ENCODE measurements at places on chromosomes 11 and 22.

GRCh38 chr22:30568137-30568805, 6.2 kb downstream of the GAL3ST1 start:
- no peak for DNase-seq

GRCh38 chr11:18322818-18323570, 627 bp downstream of the GTF2H1 start:
- DNase-seq: no peak

GRCh38 chr11:72736452-72737069, 15.6 kb downstream of the ARAP1 start:
- no peak for DNase-seq

DNA sequence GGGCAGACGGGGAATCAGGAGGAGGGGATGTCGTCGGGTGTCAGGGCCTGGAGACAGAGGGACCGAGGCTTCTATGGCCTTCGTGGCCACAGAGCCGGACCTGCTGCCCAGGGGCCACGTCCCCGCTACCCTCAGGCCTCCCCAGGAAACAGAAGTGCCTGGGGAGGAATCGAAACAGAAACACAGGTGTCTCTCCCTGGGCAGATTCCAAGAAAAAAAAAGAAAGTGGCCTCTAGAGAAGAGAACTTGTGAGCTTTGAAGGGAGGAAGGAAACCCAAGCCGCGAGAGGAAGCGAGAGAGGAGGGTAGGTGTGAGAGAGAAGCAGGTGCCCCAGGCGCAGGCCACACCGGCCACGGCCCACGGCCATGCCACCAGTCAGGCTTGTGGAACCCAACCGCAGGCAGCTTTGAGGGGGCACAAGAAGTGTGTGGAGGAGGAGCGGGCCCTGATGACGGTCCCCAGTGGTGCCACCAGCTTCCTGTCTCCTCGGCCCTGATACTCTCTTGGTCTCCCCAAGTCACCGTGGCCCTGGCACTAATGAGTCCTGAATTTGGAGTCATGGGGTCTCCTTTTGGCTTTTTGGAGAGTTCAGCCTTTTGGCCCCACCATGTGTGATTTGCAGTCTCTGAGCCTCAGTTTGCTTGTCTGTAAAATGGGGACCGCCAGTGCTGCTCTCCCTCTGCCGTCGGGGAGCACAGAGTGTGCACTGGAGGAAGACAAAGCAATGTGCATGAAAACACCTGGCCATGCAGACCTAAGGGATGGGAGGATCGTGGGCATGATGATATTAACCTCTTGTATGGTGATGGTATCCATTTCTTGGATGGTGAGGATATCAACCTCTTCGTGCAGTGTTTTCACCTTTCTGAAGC, 25.2 kb downstream of the LIF start:
- no peak for DNase-seq

DNA sequence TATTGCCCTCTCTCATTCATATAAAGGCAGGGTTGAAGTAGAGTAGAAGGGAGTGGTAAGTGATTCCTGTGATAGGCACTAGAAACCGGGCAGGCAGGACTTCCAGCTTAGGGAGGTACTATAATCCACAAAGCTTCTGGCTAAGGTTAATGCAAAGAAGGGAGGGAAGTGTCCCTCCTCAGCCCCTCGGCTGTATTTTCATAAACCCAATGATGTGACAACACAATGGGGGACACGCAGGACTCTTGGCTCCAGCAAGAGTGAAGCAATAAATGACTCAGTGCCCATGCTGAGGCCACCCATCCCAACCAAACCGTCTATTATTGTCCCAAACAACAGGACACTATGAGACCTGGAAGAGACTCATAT, 90.7 kb downstream of the ETS1 start:
- DNase-seq: no peak

DNA sequence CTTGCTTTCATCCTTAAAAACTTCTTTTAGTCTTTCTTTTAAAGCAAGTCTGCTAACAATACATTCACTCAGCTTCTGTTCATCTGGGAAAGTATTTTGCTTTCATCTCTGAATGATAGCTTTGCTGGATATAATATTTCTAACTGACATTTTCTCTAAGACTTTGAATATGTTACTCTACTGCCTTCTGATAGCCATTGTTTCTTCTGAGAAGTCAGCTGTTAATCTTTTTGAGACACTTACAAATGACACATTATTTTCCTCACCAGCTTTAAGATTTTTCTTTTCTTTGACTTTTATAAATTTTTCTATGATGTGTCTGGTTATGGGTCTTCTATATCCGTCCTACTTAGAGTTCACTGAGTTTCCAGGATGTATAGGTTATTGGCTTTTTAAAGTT, 643.1 kb downstream of the KCNA4 start:
- no peak for DNase-seq

GRCh38 chr11:77589521-77590193, at the start of gene AQP11:
TSS of gene AQP11 (plus strand) at chr11:77589953. CDS start at chr11:77589993, 40 bp downstream.
- DNase-seq: peak; percentile 91

- no peak for DNase-seq
Observed at GRCh38 chr22:27663812-27664211, 137.7 kb downstream of the MN1 start.

DNA sequence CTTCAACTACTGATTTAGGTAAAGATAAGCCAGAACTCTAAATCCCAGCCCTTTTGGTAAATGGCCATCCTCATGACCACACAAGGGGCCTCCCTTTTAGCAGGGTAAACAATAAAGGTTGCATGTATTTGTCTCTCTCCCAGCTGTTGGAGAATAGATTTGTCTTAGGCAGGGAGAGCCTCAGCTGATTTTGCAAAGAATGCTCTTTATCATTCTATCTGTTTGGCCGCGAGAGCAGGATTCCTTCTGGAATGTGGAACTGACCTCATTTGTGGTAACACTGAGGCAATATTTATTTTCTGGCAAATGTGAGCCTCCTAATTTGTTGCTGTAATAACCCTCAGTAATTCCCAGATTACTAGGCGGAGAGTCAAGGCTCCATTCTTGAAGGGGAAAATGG, 15.3 kb downstream of the PTS start:
- no peak for DNase-seq

- DNase-seq: peak; percentile 77
Observed at GRCh38 chr11:2166091-2166851, 5.3 kb upstream of the INS start.

GRCh38 chr11:72426758-72427157, 7.6 kb downstream of the CLPB start:
- no peak for DNase-seq

GRCh38 chr11:13035711-13036110, 26.6 kb downstream of the RASSF10 start:
- no peak for DNase-seq

GRCh38 chr11:134382830-134383229, 29.2 kb downstream of the B3GAT1 start:
- DNase-seq: no peak

DNA sequence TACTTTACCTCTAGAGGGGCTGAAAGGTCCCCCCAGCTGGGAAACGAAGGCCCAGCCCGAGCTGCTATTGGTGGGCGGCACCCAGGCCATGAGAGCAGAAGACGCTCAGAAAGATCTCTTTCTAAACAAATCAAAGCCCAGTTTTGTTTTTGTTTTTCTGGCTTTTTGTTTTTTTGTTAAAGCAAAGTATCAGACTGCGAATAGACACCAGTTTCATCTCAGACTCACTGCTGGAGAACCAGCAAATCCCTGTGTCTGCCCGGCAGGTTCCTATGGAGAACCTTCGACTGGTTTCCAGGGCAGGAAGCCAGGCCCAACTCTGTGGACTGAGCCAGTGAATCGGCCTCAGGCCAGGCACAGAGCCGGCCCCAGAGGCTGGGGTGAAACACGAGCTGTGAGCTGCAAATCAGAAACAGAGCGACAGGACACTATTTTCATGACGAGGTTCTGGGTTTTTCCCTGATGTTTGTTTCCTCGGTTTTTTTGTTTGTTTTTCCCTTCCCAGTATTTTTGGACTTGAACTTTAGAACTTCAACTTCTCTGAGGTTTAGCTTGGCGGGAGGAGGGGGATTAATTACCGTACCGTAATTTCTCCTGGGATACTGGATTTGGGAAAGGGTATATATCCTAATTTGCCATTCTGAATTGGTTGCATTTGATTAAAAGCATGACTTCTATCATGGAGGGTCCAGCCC, 16.0 kb upstream of the B4GALNT4 start:
- DNase-seq: no peak

- DNase-seq: no peak
Observed at GRCh38 chr11:45905095-45905494, 2.0 kb downstream of the FREY1 start.

DNA sequence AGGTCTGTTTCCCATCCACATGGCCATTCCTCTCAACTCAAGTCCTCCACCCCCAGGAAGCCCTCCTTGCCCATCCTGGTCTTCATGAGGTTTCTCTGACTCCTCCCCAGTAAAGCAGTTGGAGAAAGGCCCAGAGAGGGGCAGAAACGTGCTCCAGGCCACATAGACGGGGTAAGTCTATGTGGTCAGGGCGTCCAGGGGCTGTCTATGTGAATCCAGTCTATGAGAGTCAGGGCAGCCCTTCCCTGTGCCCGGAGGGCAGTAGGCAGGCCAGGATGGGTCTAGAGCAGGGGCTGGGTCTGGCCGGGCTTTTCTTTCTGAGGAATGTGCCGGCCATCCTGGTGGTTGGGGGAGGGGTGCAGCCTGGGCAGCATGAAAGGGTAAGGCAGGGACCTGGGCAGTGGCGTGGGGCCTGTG, 11.7 kb downstream of the GUCD1 start:
- DNase-seq: no peak

DNA sequence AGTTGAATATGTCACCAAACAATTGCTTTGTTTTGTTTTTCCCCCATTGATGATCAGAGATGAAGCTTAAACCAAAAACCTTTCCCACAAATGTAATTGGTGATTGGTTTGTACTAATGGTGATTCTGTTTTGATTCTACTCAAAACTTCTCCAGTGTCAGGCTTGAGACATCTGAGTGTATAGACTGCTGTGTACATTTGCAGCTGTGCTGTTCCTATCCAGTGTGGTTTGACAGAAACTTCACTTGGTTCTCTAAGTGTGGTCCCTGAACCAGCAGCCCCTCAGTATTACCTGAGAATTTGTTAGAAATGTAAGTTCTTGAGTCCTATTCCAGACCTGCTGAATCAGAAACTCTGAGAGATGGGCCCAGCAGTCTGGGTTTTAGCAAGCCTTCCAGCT, 84.8 kb downstream of the PPP6R3 start:
- no peak for DNase-seq

DNA sequence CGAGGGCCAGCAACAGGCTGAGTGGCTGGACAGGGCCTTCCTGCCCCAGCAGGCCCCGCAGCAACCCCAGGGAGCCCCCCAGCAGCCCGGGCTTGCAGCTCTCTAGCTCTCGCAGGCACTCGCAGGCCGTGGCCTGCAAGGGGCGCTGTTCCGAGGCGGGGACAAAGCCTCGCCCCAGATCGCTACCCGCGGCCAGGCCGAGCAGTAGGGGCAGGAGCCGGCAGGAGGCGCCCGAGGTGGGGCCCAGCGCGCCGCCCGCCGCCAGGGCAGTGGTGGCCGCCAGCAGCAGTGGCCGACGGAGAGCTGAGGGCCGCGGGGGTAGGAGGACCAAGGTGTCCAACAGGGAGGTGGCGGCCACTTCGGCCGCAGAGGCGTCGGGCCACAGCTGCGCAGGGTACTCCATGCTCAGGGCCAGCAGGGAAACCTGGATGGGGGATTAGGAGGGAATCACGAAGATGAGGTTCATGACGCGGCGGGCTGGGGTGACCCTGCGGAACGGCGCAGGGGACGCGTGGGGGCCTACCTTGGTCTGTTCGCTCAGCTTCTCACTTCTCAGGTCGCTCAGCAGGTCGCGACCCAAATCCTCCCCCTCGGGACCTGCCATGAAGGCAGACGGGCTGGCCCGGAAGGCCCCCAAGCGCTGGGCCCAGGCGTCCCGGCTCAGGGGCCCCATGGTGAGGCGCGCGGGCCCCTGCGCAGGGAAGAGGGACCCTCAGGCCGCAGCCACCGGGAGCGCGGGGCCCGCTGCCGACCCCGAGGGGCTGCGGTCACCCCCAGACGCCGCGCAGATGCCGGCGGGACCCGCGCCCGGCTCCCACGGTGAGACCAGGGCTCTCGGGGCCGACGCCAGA, 632 bp downstream of the AP5B1 start:
- peak; percentile 77 for DNase-seq

- DNase-seq: no peak
Observed at GRCh38 chr11:85040166-85040565, 587.0 kb downstream of the DLG2 start.

GRCh38 chr11:11916981-11917399, 75.2 kb downstream of the USP47 start:
- no peak for DNase-seq

DNA sequence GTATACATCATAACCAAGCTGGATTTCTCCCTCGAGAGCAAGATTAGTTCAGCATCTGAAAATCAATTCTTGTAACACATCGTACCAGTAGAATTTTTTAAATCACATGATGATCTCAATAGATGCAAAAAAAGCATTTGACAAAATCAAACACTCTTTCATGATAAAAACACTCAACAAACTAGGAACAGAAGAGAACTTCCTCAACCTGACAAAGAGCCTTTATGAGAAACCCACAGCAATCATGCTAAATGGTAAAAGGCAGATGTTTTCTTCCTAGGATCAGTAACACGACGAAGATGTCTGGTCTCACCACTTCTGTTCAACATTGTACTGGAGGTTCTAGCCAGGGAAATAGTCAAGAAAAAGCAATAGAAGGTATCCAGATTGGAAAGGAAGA, 34.1 kb upstream of the TMPRSS4 start:
- no peak for DNase-seq

- DNase-seq: no peak
Observed at GRCh38 chr11:44467931-44468330, 97.5 kb upstream of the CD82 start.

DNA sequence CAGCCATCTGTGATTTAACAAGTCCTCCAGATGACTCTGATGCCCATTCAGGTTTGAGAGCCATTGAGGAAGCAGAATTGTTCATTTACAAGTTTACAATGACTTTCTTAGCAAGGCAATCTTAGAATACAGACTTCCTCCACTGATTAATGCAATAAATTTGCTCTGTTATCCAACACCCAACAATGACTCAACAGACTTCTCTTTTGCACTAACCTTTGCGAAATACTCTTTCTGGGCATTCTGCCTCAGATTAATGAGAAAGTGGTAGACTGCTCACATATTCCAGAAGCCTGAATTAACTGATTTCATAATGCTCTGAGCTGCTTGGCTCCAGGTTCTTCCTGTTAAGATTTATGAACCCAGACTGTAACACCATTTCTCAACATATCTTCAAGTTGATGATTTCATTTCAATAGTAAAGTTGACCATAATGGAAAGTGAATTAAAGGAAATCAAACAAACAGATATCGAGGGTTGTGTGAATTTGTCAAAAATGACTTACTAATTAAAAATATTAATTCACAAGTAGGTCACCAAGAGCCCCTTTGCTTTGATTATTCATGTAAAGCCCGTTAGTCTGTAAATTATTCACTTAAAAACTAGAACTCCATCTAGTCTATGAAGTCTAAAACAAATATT, 70.5 kb upstream of the BLID start:
- DNase-seq: no peak

GRCh38 chr22:25509374-25509791, 55.1 kb upstream of the GRK3 start:
- DNase-seq: no peak

- no peak for DNase-seq
Observed at GRCh38 chr11:10474551-10474950, 19.5 kb downstream of the AMPD3 start.
